ENCODE measurements at places on chromosomes 4 and X.

GRCh38 chr4:6939761-6940743 is 30.4 kb downstream of the TBC1D14 start:
- no peak for DNase-seq

- DNase-seq = no peak
These were observed 674.3 kb upstream of the INTU start for GRCh38 chr4:126958482-126958881.

DNA sequence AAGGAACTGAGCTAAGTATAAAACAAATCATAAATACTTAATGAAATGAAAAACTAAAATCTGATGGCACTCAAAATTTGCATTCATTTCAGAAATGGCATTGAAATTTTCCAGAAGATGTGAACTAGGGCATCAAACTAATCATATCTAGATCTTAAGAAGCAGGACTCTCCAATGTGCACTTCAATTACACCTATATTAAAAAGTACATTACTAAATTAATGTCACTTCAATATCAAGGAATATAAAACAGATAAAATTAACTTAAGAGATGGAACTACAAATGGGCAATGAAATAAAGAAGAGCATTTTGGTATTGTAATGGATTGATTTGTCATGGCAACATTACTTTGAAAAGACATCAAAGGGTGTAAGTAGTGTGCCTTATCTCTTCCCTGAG is 20.3 kb downstream of the NPY2R start:
- DNase-seq = no peak

GRCh38 chrX:38860106-38861013 is 59.1 kb downstream of the MID1IP1 start:
- DNase-seq = no peak

- no peak for DNase-seq
These were observed 330.9 kb downstream of the DCHS2 start for GRCh38 chr4:154160519-154161301.

GRCh38 chrX:97682991-97683840 is 799.5 kb downstream of the RPA4 start:
- no peak for DNase-seq

GRCh38 chr4:13527981-13528820 is 16.1 kb downstream of the NKX3-2 start:
- no peak for DNase-seq

DNA sequence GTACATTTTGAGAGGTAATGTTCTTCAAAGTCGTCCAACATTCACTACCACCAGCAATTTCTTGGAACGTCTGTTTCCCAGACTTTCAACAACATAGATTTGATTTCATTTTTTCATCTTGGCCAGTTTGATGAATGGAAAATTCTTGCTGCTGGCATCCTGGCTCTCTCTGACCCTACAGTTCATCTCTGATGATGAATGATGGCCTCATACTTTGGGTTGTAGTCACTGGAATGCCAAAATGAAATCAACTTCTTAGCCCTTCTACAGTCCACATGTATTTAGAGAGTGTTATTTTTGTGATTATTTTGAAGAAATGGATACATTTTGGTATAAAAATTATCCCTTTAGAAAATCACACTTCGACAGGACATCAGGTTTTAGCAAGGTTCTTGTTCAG is 8.8 kb downstream of the CHST7 start:
- DNase-seq = no peak

Measured in LoVo (cell line).